ENCODE measurements at places on chromosomes 3 and 15. TPM values are rescaled to one million over a fixed set of nuclear protein-coding genes. Genes with fewer than 3 reads are reported as not detected.

The GPR149 gene
- total RNA-seq = not detected

The HYAL1 gene
- total RNA-seq = 2.6 TPM

The PLSCR5 gene
- total RNA-seq = not detected

The TJP1 gene
- total RNA-seq = 53.2 TPM

The ITIH4 gene
- total RNA-seq = 4.2 TPM

The DAZL gene
- not detected for total RNA-seq

The TMEM207 gene
- not detected for total RNA-seq

The GAP43 gene
- total RNA-seq = 1.0 TPM

The ATP10A gene
- total RNA-seq = 7.8 TPM

The GPR171 gene
- 1.6 TPM for total RNA-seq

The GABRR3 gene
- not detected for total RNA-seq

The SRGAP3 gene
- total RNA-seq = 15.7 TPM

The CPNE4 gene
- total RNA-seq = not detected

The TRPM1 gene
- not detected for total RNA-seq

The GNAT1 gene
- total RNA-seq = not detected

The FOXB1 gene
- total RNA-seq = not detected

The ITGA11 gene
- 5.7 TPM for total RNA-seq

The GATA2 gene
- total RNA-seq = 0.52 TPM

The ANKUB1 gene
- not detected for total RNA-seq

The CSTA gene
- 0.52 TPM for total RNA-seq

The BTLA gene
- total RNA-seq = under 0.01 TPM

The PGBD4 gene
- total RNA-seq = 1.0 TPM

Data from skeletal muscle tissue (tissue), 5 donors.